ENCODE measurements at places on chromosomes 2 and 18.

DNA sequence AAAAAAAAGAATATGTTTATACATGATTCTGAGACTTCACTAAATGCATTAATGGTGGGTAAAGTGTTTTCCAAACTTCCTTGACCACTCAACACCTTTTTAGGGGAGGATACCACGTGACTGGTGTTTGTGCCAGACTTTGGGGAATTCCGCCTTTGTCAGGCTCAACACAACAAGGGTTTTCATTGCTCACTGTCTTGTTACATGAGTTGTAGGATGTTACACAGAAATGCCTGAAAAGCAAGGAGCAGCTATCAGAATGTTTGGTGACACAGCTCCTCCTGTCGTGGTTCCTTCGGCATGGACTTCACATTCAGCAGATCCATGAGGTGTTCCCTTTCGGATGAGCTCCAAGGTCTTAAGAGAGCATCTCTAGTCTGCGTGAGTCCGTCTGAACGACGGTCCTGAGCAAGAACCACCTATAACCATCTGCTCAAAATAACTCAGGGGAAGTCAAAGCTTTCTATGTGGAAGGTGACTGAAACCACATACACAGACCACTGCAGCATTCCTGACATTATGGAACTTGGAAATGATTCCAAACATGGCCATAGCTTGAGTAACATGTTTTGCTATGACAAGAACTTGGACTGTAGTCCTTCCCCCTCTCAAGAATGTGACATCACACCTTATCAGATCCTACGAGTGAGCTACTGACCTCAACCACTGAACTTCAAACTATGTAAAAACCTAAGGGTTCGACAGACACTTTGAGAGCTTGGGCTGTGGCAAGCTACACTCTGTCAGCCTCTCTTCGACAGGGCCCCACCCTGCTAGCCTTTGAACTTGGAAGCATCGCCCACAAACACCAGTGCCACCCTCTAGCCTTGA is 57.5 kb downstream of the MCFD2 start:
- DNase-seq = no peak

GRCh38 chr2:43438858-43439655 is 156.8 kb downstream of the THADA start:
- DNase-seq = no peak

DNA sequence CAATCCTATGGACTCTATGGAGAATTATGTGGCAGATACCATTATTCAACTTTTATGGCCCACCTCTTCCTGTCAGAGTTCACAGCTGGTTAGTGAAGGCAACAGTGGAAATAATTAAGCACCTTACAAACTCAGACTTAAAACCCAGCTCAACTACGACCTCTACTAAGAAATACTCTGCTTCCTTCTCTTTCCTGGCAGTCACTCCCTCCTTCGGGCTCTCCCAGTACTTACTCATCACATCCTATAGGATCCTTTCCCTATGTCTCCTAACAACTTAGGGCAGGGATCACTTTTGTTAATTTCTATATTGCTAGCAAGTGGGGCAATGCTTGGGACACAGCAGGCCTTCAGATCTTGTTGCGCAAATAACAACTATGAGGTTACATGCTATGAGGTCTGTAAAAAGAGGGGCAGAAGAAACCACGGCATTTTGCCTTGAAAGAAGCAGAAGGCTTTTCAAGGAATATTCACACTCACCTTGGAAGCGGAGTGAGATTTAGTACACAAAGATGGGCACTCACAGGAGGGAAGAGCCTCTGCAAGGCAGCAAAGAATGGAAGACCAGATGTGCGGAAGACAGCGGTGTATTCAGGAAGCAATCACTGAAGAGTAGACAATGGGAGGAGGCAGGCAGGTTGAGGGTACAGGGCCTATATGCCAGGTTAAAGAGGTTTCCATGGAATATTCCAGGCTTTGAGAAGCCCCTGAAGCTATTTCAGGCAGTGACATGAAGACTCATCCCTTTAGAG is 2.1 kb downstream of the STK39 start:
- no peak for DNase-seq

DNA sequence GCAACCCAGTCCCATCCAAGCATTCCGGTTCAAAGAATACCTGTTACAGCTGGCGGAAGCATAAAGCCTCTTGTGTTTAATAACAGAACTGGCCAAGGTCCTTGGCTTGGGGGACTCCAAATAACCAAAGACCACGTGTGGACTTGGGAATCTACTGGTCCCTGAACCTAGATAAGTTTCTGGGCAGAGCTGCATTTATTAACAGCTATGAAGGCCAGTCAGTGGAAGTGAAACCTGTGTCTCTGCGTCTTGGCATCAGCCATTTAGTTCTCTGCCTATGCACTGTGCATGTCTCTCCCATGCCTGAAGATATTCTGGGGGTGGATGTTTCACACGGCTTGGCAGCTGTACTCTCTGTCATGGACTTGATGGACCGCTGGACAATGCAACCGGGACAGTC is 137.7 kb downstream of the CCBE1 start:
- DNase-seq = no peak

DNA sequence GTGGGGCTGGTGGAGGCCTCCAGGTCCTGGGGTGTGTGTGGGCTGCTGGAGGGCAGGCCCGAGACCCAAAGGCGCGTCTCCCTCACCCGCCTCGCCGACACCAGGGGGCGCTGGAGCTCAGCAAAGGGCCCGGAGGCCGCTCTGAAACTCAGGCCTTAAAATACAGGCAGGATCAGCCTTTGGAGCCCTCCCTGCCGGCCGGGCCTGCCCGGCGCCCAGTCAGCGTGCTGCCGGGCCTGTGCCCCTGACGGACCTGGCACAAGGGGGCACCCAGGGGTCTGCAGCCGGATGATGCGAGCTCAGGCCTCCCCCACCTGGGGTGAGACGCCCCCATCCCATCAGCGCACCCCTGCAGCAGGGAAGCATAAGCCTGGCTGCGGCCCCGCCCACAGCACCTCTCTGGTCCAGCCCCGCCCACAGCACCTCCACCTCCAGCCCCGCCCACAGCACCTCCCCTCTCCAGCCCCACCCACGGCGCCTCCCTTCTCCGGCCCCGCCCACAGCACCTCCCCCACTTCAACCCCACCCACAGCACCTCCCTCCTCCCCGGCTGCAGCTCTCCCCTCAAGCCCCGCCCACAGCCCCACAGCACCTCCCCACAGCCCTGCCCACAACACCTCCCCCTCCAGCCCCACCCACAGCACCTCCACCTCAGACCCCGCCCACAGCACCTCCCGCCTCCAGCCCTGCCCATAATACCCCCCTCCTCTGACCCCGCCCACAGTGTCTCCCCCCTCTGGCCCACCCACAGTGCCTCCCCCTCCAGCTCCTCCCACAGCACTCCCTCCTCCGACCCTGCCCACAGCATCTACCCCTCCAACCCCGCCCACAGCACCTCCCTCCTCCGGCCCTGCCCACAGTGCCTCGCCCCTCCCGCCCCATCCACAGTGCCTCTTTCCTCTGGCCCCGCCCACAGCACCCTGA is 92.8 kb upstream of the OTOS start:
- peak; percentile 59 for DNase-seq

DNA sequence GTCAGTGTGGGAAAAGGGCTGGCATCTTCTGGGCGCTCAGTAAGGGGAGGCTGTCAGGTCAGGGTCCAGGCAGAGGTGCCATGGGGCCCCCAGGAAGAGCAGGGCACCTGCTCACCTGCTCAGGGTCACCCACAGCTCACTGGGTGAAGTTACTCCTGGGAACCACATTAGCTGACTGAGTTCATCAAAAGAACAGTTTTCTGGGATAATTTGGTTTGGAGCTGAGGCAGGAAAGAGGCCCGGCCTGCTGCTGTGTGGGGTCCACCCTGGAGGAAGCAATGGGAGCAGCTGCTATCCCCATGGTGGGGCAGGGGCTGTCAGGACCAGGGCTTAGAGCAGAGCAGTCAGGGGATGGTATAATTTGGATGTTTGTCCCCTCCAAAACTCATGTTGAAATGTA is 97.2 kb upstream of the GPC1 start:
- DNase-seq = no peak

- no peak for DNase-seq
Measured at GRCh38 chr2:56985609-56986008, 801.8 kb downstream of the CCDC85A start.

DNA sequence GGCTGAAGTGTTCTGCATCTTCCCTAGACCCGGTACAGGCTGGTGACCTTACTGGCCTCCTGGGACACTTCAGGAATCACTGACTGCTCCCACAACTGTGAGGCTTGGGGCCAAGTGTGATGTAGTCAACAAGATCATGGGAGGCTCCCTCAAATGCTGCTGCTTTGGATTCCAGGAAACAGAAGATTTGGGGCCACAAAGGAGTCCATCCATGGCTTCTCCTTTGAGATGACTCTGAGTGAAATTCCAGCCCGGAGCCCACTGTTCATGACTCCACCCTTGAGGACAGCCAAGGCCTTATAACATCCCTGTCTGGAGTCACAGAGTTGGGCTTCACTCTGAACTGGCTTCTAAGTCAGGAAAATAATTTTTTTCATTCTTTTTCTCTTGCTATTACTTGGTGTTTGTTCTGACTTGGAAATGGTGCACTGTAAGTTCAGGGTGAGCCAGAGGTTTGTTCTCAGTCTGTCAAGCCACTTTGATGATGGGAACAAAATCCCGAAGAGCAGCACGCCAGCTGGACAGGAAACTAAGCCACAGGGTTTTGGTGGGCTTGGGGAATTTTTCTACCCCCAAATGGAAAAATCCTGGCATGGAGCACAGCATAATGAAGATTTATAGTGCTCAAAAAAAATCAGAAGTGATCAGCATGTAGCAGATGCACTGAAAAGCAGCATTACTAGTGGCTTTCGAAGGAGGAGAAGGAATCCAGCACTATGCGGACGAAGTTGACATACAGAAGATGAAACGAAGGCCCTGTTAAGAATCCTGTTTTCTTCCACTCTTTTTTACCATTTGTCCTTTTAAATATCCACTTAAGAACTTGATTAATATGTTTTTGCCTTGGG is 98.1 kb upstream of the ZFP36L2 start:
- DNase-seq = no peak

DNA sequence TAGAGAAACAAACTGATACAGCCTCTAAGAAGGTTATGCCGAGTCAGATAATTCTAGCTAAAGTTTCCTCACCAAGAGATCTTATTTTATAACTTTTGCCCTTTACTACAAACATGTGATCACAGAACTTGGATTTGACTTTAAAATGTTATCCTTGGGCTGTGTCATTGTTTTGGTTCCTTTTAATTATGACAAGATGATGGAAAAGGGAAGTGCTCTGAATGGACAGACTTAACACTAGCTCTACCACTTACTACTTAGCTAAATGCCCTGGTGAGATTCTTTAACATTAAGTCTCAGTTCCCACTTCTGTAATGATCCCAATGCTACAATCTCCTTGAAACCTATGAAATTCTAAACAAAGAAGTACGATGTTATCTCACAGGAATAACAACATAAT is 69.9 kb downstream of the RTTN start:
- DNase-seq = no peak

GRCh38 chr18:70907673-70908072 is 618.8 kb downstream of the SOCS6 start:
- no peak for DNase-seq

DNA sequence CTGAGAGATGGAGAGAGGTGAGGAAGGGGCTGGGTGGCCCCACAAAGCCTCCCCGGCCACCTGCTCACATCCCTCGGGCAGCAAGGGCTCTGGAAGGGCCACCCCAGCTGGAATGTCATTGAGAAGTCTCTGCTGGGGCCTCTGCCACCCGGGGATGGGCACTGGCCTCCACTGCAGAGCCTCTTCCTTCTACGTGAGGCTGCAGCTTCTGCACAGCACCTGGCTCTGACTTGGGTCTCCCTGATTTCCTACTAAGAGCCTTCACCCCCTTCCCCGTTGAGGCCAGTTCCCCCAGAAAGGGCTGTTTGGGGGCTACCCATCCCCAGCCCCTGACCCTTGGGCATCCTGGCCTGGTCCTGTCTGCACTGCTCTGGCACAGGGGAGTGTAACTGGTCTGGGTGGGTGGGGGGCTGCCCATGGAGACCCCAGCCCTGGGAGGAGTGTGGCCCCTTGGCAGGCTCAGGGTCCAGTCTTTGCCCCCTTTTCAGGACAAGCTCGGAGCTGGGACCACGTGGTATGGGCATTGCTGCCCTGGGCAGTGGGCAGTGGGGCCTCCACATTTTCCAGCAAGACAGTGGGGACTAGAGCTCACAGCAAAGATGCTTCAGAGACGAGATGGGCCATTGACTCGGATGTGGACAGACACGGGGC is 5.6 kb downstream of the PDCD1 start:
- DNase-seq = no peak

DNA sequence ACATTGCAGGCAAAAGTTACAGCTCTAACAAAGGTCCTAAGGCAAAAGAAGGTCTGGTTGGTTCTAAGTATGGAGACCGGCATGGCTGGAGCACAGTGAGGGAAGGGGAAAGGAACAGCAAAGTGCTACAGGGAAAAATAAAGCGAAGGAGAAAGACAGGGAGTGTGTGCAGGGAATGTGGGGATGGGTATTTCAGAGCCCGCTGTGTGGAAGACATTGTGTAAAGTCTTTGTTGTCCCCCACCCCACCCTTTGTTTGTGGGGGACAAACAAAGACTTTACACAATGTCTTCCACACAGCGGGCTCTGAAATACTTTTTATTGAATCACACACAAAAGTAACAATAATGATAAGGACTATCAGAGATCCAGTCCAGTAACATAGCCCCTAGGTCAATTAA is 28.9 kb upstream of the C2orf15 start:
- DNase-seq = no peak

GRCh38 chr18:34529358-34530335 is 180.5 kb upstream of the DTNA start:
- no peak for DNase-seq
